ENCODE measurements at places on chromosomes 11 and 22.

GRCh38 chr11:112769170-112769569 is 192.1 kb upstream of the NCAM1 start:
- no peak for ATAC-seq

- ATAC-seq: no peak
Measured at GRCh38 chr22:17145021-17145680, 13.9 kb downstream of the HDHD5 start.

GRCh38 chr11:46969379-46969778 is 32.8 kb downstream of the CSTPP1 start:
- ATAC-seq: no peak

- ATAC-seq: no peak
Measured at GRCh38 chr22:49561976-49562375, 265.7 kb downstream of the BRD1 start.

GRCh38 chr11:126592496-126593410 is 237.3 kb downstream of the ST3GAL4 start:
- no peak for ATAC-seq

DNA sequence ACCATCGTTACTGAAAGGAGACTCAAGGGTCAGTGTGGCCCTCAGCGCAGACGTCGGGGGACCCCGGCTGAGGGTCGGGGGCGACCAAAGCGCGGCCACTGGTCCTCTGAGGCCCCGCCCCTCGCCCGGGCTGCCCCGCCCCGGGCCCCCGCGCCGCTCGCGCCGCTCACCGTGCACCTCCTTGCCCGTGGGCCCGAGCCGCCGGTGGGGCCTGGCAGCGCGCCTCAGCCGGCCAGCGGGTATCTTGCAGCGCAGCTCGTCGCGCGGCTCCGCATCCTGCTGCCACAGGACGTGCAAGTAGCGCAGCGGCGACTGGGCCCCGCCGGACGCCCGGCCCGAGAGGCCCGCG is 419 bp downstream of the ANKRD54 start:
- peak; percentile 46 for ATAC-seq

- no peak for ATAC-seq
Measured at GRCh38 chr11:129992161-129992944, 10.3 kb downstream of the PRDM10 start.

GRCh38 chr22:20490941-20491307 is 4.7 kb downstream of the KLHL22 start:
- ATAC-seq: no peak

DNA sequence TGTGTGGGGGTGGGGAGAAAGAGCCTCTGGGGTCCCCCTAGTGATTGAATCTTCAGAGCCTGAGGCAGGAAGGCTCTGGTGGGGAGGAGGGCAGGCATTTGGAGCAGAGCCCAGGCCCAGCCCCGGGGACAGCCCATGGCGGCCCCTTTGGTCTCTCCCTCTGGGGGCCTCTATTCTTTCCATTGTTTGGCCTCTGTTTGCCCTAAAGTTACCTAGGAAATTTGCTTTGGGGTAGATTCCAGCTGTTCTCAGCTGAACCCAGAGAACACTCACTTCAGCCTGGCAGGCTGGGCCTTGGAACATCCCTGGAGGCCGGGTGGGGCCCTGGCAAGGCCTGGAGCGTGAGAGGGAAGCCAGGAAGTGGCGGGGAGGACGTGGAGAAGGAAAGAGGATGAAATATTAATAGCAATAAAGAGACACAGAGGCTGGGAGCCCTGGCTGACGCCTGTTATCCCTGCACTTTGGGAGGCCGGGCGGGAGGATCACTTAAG is 22.9 kb upstream of the A4GALT start:
- peak; percentile 97 for ATAC-seq

DNA sequence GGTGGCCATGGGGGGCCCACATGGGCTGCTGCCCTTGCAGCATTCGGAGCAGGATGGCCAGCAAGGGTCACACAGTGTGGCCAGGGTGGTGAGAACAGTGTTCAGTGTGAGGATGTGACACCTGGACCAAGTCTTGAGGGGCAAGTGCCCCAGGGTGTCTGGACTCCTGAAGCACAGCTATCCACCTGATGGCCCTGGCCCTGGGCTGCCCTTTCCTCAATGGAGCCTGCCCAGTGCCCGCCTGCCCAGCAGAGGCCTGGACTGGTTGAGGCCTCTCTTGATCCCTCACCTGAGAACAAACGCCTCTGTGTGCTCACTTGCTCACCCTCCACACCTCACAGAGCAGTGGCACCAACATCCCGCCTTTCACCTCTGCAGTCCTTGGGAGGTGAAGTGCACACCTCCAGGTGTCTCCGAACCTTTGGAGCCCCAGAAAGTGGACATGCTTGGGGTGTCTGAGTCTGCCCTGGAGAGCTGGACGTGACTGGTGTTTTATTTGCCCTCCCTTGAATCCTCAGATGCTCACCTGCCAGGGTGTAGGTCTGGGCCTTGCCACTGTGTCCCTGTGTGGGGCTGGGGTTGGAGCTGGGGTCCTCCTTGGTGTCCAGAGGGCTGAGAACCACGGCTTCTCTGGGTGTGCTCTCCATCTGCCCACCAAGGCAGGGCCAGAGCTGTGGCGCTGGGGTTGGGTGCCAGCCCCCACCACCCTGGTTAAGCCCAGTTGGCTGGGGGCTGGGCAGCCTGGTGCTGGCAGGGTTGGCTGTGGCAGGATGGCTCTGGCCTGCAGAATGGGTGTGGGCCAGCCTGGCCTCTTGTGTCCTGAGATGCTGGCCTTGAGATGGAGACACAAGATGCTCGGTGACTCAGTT is 3.8 kb upstream of the MUC2 start:
- ATAC-seq: no peak

DNA sequence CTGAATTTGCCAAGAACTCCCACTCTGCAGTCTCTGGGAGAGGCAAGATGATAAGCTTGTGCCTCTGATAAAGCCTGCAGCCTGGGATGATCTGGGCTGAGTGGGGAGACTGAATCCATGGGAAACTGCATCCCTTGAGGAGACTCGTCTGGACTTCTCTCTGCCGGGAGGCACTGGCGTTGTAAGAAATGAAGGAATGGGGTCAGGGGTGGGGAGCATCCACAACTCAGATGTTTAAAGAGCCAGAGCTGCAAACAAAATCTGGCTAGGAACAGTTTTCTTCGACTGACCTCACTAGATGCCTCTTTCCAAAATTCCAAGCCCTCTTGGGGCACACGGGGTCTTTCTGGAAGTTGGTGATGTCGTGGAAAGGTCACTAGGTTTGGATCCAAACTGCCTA is 64.4 kb downstream of the SPON1 start:
- no peak for ATAC-seq

- no peak for ATAC-seq
Measured at GRCh38 chr11:134677891-134678551, 266.0 kb upstream of the B3GAT1 start.

- no peak for ATAC-seq
Measured at GRCh38 chr22:32080904-32081303, 37.8 kb downstream of the SLC5A1 start.

DNA sequence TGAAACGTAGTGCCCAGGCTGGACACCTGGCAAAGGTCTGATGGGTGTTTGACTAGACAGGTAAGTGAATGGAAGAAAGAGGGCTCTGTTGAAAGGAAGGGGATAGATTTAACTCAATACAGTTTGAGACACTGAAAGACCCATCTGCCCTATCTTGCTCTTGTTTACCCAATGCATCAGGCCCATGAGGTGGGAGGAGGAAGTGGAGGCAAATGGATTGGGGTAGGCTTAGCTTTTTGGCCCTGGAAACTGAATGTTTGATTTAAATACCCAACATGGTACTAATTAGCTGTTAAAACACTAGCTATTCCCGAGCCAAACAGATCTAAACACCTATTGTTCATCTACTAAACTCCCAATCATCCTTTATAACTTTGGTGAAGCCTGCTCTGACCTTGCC is 3.5 kb upstream of the UVRAG start:
- no peak for ATAC-seq

- no peak for ATAC-seq
Measured at GRCh38 chr11:117606790-117607189, 190.2 kb downstream of the DSCAML1 start.

GRCh38 chr11:115699733-115700132 is 195.5 kb upstream of the CADM1 start:
- ATAC-seq: peak; percentile 83

DNA sequence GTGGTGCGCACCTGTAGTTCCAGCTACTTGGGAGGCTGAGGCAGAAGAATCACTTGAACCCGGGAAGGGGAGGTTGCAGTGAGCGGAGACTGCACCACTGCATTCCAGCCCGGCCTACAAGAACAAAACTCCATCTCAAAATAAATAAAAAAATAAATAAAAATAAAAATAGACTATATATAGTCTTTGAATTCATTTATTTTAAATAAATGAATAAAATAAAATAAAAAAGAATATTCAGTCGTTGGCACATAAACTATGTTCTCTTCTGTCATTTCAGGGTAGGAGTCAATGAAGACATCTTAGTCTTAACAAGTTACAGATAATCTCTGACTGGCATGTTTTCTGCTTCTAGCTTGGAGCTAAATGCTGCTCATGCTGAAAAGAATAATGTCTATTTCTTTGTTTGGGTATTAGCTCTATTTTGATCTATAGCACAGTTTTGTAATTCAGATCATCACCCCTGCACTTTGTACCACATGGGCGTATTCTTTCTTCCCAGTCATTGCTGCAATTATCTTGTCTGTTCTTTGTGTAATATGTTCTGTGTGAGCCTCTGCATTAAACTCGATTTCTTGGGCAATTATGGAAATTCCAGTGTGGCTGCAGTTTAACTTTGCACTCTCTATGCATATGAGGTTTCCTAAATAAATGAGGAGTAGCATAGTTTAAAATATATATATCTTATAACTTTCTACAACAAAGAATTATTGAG is 1.4 kb upstream of the MS4A14 start:
- no peak for ATAC-seq

GRCh38 chr11:4713241-4713640 is 8.7 kb downstream of the MMP26 start:
- ATAC-seq: no peak

DNA sequence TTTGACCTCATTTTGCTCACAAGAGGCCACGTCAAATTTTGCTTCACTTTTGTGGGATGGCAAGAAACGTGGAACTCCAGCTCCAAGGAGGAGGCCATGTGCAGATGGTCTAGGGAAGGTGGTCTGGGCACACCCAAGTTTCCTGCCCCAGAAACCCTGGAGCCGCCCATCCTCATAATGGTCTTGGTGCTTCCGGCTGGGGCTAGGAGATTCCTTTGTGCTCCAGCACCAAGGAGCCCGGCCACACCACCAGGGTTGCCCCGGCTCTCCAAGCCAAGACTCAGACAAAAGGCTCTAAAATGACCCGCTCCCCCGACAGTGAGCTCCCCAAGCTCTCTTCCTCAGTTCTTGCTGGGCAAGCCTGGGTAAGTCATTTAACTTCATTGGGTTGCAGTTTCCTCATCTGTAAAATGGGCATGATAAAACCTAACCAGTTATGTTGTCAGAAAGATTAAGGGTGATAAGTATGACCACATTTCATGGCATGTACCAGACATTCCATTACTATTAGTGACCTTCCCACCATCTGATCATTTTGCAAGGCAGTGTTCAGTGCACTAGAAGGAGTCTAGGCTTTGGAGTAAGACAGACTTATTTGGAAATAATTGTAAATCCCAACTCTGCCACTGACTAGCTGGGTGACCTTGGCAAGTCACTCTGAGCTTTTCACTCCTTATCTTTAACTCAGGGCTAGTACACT is 23.3 kb downstream of the DKK3 start:
- peak; percentile 22 for ATAC-seq

Measured in gastroesophageal sphincter (tissue), 4 donors.